ENCODE measurements at places on chromosomes 4 and X. TPM values are rescaled to one million over a fixed set of nuclear protein-coding genes. Genes with fewer than 3 reads are reported as not detected.

GRCh38 chr4:167713756-167714155, 378.6 kb upstream of the ANXA10 start:
- H3K27me3 ChIP-seq: no peaks in the 10 kb centered on the region
- no peak for DNase-seq
- H3K4me1 ChIP-seq: no peaks in the 10 kb centered on the region
- no peaks in the 10 kb centered on the region for H3K36me3 ChIP-seq
- H3K27ac ChIP-seq: no peak overlapping the region

DNA sequence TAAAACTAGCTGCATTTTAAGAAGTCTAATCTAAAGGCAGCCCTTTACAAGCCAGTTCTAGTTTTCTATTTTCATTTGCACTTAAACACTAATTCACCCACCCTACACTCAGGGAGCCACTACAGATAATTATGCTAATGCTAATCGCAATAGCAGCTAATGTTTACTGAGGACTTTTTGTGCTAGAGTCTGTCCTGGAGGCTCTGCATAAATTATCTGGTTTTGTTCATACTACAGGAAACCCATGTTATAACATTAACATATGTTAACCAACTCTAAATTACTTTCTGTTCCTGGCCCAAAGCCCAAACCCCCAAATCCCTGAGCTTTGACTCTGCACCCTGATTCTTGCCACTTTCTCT, 480 bp upstream of the RADX start:
- H3K4me3 ChIP-seq: peak overlapping the region; percentile 45
- no peak for DNase-seq
- H3K27me3 ChIP-seq: no peaks in the 10 kb centered on the region
- H3K36me3 ChIP-seq: no peaks in the 10 kb centered on the region

DNA sequence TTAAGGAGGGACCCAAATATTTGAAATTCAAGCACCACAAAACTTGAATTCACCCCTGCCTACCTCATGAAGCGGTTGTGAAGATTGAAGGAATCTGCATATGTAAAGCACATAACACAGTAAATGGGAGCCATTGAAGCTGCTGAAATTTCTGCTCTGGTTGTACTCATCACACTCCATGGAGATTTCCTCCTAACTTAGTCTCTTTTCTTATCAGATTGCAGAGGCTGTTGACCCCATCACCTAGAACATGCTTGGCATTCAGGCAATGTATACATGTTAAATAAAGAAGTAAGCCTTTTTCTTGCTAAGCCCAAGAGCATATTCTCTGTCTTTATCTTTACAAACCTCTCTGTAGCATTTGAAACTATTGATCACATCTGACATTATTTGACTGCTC, 104.9 kb upstream of the TNIP3 start:
- H3K4me1 ChIP-seq: no peaks in the 10 kb centered on the region
- H3K27ac ChIP-seq: no peak overlapping the region
- no peaks in the 10 kb centered on the region for H3K36me3 ChIP-seq
- DNase-seq: no peak

- H3K4me1 ChIP-seq: no peaks in the 10 kb centered on the region
- H3K36me3 ChIP-seq: no peaks in the 10 kb centered on the region
- H3K4me3 ChIP-seq: no peak overlapping the region
- no peak overlapping the region for H3K27ac ChIP-seq
- H3K27me3 ChIP-seq: no peaks in the 10 kb centered on the region
- no peak for DNase-seq
Measured at GRCh38 chrX:152177497-152178269, 39.3 kb upstream of the MAGEA10 start.

CT45A3 gene
- not detected for polyA plus RNA-seq

IL21 gene
- polyA plus RNA-seq: not detected

- H3K4me3 ChIP-seq: no peak overlapping the region
- H3K27ac ChIP-seq: no peak overlapping the region
- H3K36me3 ChIP-seq: no peaks in the 10 kb centered on the region
- no peaks in the 10 kb centered on the region for H3K27me3 ChIP-seq
- DNase-seq: no peak
- H3K4me1 ChIP-seq: no peaks in the 10 kb centered on the region
Measured at GRCh38 chr4:164904336-164904735, 27.4 kb downstream of the APELA start.

GRCh38 chrX:15158350-15158735, 111.5 kb downstream of the ASB9 start:
- H3K27ac ChIP-seq: no peak overlapping the region
- H3K27me3 ChIP-seq: no peaks in the 10 kb centered on the region
- DNase-seq: no peak
- H3K4me3 ChIP-seq: no peak overlapping the region
- no peaks in the 10 kb centered on the region for H3K4me1 ChIP-seq

GRCh38 chr4:89294573-89295269, 12.9 kb downstream of the GPRIN3 start:
- no peaks in the 10 kb centered on the region for H3K36me3 ChIP-seq
- no peak overlapping the region for H3K27ac ChIP-seq
- H3K27me3 ChIP-seq: no peaks in the 10 kb centered on the region
- DNase-seq: no peak
- no peak overlapping the region for H3K4me3 ChIP-seq
- H3K4me1 ChIP-seq: no peaks in the 10 kb centered on the region

GRCh38 chr4:177229331-177229730, 80.3 kb upstream of the NEIL3 start:
- no peak overlapping the region for H3K27ac ChIP-seq
- peak overlapping the region; percentile 23 for H3K4me3 ChIP-seq
- no peak for DNase-seq
- no peaks in the 10 kb centered on the region for H3K4me1 ChIP-seq
- no peaks in the 10 kb centered on the region for H3K27me3 ChIP-seq

GRCh38 chr4:24274381-24274941, 309.9 kb downstream of the DHX15 start:
- no peaks in the 10 kb centered on the region for H3K36me3 ChIP-seq
- no peak for DNase-seq
- no peak overlapping the region for H3K27ac ChIP-seq
- H3K27me3 ChIP-seq: no peaks in the 10 kb centered on the region
- H3K4me1 ChIP-seq: no peaks in the 10 kb centered on the region

SLC2A9 gene
- 2.5 TPM for polyA plus RNA-seq

- H3K27ac ChIP-seq: no peak overlapping the region
- no peak overlapping the region for H3K4me3 ChIP-seq
- H3K4me1 ChIP-seq: no peaks in the 10 kb centered on the region
Measured at GRCh38 chrX:154305541-154306205, 10.1 kb downstream of the TKTL1 start.

GRCh38 chr4:25440478-25441030, 63.5 kb downstream of the ANAPC4 start:
- H3K4me3 ChIP-seq: no peak overlapping the region
- H3K27me3 ChIP-seq: no peaks in the 10 kb centered on the region
- peaks cover 8% of the 10 kb centered on the region for H3K4me1 ChIP-seq
- peak; percentile 87 for DNase-seq
- no peaks in the 10 kb centered on the region for H3K36me3 ChIP-seq

- no peaks in the 10 kb centered on the region for H3K36me3 ChIP-seq
- no peak for DNase-seq
- no peak overlapping the region for H3K27ac ChIP-seq
- H3K4me3 ChIP-seq: no peak overlapping the region
- no peaks in the 10 kb centered on the region for H3K4me1 ChIP-seq
Measured at GRCh38 chr4:31645236-31645635, 925.1 kb downstream of the PCDH7 start.

- H3K27me3 ChIP-seq: no peaks in the 10 kb centered on the region
- no peaks in the 10 kb centered on the region for H3K4me1 ChIP-seq
- DNase-seq: no peak
- H3K4me3 ChIP-seq: no peak overlapping the region
- no peak overlapping the region for H3K27ac ChIP-seq
- no peaks in the 10 kb centered on the region for H3K36me3 ChIP-seq
Measured at GRCh38 chrX:14915596-14915995, 42.4 kb downstream of the MOSPD2 start.

- no peak overlapping the region for H3K4me3 ChIP-seq
- H3K36me3 ChIP-seq: no peaks in the 10 kb centered on the region
- no peaks in the 10 kb centered on the region for H3K4me1 ChIP-seq
Measured at GRCh38 chr4:29467044-29467717, 1253.0 kb upstream of the PCDH7 start.

DNA sequence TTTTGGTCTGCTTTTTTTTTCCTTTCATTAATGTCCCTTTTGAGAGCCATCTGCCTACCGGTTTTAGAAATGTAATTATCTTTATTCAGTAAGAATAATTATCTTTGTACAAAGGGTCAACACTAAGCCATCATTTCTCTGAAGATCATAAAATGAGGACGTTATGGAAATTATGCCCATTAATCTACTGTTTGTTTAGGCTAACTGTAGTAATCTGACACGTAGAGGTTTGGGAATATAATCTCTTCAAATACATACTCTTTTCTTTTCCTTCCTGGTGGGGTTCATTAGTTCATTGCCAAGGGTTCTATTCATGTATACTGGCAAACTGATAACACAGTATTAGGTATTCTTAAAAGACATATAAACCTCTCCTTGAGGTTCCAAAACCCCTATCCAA, 3.8 kb upstream of the HSD17B13 start:
- H3K4me3 ChIP-seq: no peak overlapping the region
- H3K27me3 ChIP-seq: no peaks in the 10 kb centered on the region
- no peak overlapping the region for H3K27ac ChIP-seq
- DNase-seq: no peak
- H3K36me3 ChIP-seq: no peaks in the 10 kb centered on the region

DNA sequence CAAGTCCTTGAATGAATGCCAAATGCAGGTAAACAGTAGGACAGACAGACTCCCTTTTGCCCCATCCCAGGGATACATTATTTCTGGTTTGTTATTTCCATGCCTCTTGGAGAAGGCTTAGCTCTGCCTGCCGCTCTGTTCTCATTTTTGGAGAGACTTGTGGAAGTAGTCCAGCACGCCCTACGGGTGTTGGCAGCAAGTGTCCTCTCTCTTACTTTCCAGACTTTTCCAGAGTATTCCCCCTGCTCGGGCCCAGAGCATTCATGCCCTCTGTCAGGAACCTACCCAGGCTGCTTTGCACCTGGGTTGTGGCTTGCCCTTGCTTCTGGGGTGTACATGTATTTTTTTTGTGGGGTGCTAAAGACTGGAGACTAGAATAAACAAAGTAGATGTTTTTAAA, 15.3 kb downstream of the SLC34A2 start:
- H3K27ac ChIP-seq: no peak overlapping the region
- no peaks in the 10 kb centered on the region for H3K27me3 ChIP-seq
- H3K4me3 ChIP-seq: no peak overlapping the region
- H3K4me1 ChIP-seq: no peaks in the 10 kb centered on the region
- DNase-seq: no peak
- H3K36me3 ChIP-seq: no peaks in the 10 kb centered on the region

DNA sequence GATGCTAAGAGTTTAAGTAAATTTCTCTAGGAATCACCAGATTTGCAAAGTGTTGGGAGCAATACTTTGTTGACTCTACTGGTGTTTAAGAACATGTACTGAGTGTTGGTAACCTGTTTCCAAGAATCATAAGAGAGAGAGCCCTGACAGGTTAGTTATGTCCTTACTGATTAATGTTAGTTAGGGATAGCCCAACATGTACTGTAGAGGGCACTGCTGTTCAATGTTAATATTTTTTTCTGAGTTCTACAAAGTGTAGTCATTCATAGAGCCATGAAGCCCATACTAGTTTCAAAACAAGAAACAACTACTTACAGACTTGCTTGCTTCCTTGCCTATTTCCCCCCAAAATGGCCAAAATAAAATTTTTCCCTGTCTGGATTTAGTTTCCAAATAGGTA, 11.9 kb downstream of the TMPRSS11D start:
- no peak for DNase-seq
- no peak overlapping the region for H3K4me3 ChIP-seq
- H3K36me3 ChIP-seq: no peaks in the 10 kb centered on the region
- no peaks in the 10 kb centered on the region for H3K4me1 ChIP-seq

All from ovary (tissue), 10 donors.